ENCODE measurements at places on chromosomes 4 and X. TPM values are rescaled to one million over a fixed set of nuclear protein-coding genes. Genes with fewer than 3 reads are reported as not detected.

The TMEM144 gene
- total RNA-seq, result 1.6 TPM

The GABRE gene
- total RNA-seq, result 20.4 TPM

The CTAG2 gene
- total RNA-seq, result not detected

The UGT2B10 gene
- total RNA-seq, result not detected

The NDNF gene
- total RNA-seq, result 1.1 TPM

The HOPX gene
- total RNA-seq, result not detected

The NDST3 gene
- not detected for total RNA-seq

The DACH2 gene
- not detected for total RNA-seq

The GLUD2 gene
- 1.8 TPM for total RNA-seq

The USP26 gene
- not detected for total RNA-seq

The AMER1 gene
- 1.3 TPM for total RNA-seq

The LANCL3 gene
- not detected for total RNA-seq
